ENCODE measurements at places on chromosomes 2 and 18. TPM values are rescaled to one million over a fixed set of nuclear protein-coding genes. Genes with fewer than 3 reads are reported as not detected.

DNA sequence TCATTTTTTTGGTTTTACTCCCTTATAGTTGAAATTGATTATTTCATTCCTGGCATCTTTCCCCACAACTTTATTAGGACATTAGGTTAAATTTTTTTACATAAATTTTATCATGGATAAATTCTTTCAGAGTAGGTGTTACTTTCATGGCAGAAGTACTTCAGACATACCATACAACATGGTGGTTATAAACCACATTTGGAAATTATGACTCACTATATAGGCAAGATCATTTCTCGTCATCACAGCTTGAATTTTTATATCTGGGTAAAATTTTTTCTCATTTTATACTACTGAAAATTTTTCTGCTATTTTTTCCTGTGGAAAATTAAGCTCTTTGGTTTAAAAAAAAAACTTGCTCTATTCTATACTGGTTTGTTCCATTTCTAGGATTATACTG, 111.9 kb upstream of the COL5A2 start:
- no peaks in the 10 kb centered on the region for H3K4me1 ChIP-seq
- no peak for DNase-seq
- H3K27me3 ChIP-seq, result no peaks in the 10 kb centered on the region
- H3K27ac ChIP-seq, result no peak overlapping the region

DNA sequence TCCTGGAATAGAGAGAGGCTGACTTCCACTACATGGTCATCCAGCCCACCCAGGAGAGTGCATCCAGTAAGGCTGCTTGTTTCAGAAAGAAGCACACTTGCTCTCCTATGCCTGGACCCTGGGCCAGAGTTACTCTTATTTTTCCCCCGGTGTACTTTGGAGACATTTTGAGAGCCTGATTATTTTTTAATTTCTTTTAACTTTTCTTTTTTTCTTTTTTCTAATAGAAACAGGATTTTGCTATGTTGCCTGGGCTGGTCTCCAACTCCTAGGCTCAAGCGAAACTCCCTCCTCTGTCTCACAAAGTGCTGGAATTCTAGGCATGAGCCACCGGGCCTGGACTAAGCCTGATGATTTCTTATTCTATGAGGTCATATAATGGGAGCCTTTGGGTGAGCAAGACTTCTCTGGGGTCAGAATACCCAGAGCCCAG, 62.2 kb downstream of the RPL37A start:
- no peaks in the 10 kb centered on the region for H3K36me3 ChIP-seq
- no peak overlapping the region for H3K4me3 ChIP-seq
- no peak for DNase-seq
- H3K27ac ChIP-seq, result no peak overlapping the region
- no peaks in the 10 kb centered on the region for H3K4me1 ChIP-seq

GRCh38 chr2:857081-857480, 93.6 kb upstream of the SNTG2 start:
- H3K4me1 ChIP-seq, result peaks cover 14% of the 10 kb centered on the region
- H3K4me3 ChIP-seq, result no peak overlapping the region
- H3K27ac ChIP-seq, result no peak overlapping the region
- H3K36me3 ChIP-seq, result no peaks in the 10 kb centered on the region

Gene TDRD15
- not detected for total RNA-seq

Gene LRRC30
- not detected for total RNA-seq

Measured in T-cell (primary cell).